NCI-H1417 treated with DMSO at 0.1 percent for 48 hours (cell line): ENCODE measurements at places on chromosomes 3 and 15.

DNA sequence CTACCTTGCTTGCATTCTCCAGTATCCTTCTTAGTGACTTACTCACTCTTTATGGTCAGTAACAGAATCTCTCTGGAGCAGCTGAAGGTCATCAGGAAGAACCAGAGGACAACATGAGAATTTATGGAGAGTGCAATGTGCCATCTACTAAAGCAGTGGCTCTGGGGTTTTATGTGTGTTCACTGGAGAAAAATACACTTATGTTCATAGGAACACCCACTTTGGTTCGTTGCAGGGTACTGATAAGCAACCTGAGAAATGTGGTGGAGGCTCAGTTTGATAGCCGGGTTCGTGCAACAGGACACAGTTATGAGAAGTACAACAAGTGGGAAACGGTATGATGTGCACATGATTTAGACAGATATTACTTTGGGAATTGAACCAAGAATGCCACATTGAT lies 12.8 kb downstream of the CPB1 start:
- DNase-seq = no peak

DNA sequence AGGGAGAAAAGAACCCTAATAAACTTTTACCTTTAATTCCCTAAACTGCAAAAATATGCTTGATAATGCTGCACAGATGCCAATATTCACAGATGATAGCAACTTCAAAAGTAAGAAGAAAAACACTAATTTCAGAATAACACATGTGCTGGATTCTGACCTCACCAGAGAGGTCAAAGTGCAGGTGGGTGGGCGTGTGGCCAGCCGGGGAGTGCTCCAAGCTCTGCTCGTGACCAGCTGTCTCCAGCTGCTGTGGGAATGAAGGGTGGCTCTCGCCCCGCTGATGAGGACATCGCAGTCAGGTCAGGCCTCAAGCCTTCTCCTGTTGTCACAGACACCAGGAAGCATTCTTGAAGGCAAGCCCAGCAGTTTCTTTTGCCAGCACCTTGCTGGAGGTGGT lies 57.1 kb downstream of the ADAMTS17 start:
- no peak for DNase-seq

DNA sequence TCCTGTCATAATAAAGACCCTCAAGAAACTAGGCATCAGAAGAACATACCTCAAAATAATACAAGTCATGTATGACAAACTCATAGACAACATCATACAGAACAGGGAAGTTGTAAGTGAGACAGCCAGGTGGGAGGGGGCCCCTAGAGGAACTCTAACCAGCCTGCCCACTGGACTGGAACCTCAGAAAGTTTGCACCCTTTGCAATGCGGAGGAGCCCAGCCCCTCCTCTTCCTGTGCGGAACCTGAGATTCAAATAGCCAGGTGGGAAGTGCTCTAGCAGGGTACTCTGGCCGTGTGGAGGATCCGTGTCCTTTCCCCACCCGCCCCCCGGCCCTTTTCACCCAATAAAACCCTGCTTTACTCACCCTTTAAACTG lies 387.0 kb upstream of the CBLB start:
- DNase-seq = no peak

DNA sequence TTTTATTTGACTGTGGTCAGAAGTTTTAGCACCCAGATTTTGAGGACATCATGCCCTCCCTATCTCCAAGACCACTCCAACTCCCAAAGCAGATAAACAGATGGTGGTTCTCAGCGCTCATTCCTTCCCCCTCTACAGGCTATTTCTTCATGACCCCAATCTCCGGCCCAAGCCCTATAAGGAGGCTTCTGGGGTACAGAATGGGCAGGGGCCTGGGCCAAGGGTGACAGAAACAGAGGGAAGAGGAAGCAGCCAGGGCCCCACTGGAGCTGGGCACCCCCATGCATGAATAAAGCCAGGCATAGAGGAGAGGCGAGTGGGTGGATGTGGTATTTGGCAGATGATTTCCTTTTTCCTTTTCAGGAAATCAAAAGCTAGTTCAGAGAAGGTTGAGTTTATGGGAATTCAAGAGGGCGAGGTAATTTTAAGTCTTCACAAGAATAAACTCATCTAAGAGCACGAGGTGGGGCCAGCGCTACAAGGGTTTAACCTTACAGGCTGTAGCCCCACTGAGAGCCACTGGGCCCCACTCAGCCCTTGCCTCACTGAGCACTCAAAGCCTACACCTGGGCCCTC lies 104.8 kb upstream of the HERC1 start:
- no peak for DNase-seq

DNA sequence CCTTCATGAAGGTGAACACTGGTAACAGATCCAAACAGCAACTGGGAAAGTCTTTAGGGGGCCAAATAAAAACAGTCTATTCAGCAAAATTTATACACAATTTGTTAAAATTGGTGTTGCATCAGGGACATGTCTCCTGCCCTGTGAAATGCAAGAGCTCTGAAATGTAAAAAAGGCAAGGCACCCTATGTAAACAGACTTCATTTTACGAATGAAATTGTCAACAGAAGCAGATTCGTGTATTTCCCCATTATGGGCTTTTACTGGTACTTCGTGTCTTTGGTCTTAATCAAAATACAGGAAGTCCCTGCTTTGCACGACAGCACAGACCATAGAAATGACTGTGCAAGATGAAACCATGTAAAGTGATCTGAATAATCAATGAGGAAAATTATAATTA lies 127.3 kb upstream of the THBS1 start:
- DNase-seq = no peak

- DNase-seq = no peak
Observed at GRCh38 chr3:72728958-72729467, 119.2 kb downstream of the SHQ1 start.

GRCh38 chr3:52085681-52086282 lies 29.4 kb upstream of the DUSP7 start:
- DNase-seq = no peak

GRCh38 chr3:59570806-59571205 lies 521.0 kb upstream of the CFAP20DC start:
- DNase-seq = no peak

DNA sequence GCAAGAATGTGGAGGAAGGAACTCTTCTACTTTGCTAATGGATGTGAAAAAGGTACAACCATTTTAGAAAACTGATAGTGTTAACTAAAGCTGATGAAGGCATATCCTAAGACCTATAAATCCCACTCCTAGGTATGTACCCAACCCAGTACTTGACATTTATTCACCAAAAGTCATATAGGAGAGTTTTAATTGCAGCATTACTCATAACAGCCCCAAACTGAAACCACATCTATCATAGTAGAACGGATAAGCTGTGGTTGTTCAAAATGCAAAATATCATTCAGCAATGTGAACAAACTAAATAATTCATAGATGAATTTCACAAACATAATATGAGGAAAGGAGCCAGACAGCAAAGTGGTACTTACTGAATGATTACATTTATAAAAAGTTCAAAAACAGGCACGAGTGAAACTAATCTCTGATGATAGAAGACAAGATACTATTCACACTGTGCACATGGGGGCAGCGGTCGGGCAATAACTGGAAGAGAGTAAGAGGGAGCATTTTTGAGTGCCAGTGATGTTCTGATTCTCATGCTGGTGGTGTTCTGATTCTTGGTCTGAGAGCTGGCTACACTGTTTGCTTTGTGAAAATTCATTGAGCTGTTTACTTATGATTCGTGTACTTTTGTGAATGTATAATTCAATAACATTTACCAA lies 34.3 kb downstream of the GOLIM4 start:
- DNase-seq = no peak
